ENCODE measurements at places on chromosomes 7 and 10. TPM values are rescaled to one million over a fixed set of nuclear protein-coding genes. Genes with fewer than 3 reads are reported as not detected.

TAS2R3 gene
- total RNA-seq, result 0.59 TPM

PRR15 gene
- 7.9 TPM for total RNA-seq

AGR3 gene
- total RNA-seq, result not detected

CHAT gene
- not detected for total RNA-seq

OR2A42 gene
- total RNA-seq, result not detected

JAKMIP3 gene
- total RNA-seq, result 0.84 TPM

SPDYE16 gene
- total RNA-seq, result not detected

TMEM196 gene
- 0.07 TPM for total RNA-seq

NACAD gene
- total RNA-seq, result 6.4 TPM

SORCS1 gene
- 4.9 TPM for total RNA-seq

DNA sequence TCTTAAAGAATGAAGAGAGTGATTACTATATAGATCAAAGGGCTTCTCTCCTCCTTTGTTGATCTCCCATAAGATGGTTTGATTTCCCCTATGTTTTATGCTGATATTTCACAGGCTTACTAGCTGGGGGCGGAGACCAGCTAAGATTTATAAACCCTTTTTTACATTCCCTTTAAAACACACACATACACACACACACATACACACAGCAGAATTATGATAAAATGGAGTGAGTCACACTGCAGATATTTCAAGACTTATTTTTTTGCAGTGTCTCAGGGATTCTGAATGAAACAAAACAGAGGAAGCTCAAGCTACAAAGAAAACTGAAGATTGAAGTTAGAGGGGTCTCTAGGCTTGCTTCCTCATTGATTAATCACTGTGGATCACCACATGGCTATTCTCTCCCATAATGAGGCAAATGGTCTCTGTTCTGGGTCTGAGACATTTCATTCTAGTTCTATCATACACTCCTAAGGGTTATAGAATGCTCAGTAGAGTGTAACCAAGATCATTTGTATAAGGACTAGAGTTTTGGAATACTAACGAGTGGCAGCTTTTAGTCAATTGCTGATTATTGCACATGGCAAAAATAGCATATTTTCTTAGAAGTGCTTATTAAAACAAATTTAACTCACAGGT is 18.6 kb downstream of the INA start:
- DNase-seq, result no peak

- no peak for DNase-seq
These were observed 16.8 kb upstream of the LAT2 start for GRCh38 chr7:74193054-74193453.

GRCh38 chr10:19385846-19386450 is 337.3 kb downstream of the MALRD1 start:
- DNase-seq, result no peak

DNA sequence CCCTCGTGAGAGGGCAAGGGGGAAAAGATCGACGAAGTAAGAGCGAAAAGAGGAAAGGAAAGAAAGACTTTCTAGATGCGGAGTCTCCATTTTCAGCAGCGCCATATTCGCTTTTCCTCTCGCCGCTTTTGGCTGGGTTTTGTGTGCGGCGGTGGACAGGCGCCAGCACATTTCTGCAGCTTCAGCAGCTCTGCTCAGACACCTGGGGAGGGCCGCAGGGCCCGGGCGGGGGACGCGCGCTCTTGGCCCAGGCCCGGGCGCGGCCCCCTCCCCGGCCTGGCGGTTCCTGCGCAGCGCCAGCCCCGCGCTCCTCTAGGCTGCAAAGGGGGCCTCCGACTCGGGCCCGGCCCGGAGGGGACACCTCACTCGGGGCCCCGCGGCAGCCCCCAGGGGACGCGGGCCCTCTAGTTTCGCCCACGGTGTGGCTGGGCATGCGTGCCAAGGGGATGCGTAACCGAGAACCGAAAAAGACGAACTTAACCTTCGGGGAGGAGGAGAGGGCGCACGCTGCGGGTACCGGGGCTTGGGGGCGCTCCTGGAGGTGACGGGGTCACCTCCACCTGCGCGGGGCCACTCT is 34.5 kb upstream of the EBLN1 start:
- DNase-seq, result no peak

DNA sequence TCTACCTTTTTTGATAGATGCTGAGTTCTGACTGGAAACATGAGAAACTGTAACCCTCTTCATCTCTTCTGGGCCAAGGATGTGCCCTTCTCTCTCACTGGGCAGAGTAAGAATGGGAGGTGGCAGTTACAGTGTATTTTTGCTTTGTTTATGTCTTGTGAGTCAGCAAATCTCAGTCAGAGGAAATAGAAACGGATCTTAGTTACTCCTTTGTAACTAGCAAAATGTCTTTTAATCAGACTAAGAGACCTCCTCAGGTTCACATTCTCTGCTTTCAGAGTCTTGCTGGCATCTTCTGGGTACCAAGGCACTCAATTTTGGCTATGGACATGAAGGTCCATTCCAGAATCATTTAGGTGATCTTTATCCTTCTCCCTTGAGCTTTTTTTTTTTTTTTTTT is 70.9 kb downstream of the HHEX start:
- DNase-seq, result no peak

DNA sequence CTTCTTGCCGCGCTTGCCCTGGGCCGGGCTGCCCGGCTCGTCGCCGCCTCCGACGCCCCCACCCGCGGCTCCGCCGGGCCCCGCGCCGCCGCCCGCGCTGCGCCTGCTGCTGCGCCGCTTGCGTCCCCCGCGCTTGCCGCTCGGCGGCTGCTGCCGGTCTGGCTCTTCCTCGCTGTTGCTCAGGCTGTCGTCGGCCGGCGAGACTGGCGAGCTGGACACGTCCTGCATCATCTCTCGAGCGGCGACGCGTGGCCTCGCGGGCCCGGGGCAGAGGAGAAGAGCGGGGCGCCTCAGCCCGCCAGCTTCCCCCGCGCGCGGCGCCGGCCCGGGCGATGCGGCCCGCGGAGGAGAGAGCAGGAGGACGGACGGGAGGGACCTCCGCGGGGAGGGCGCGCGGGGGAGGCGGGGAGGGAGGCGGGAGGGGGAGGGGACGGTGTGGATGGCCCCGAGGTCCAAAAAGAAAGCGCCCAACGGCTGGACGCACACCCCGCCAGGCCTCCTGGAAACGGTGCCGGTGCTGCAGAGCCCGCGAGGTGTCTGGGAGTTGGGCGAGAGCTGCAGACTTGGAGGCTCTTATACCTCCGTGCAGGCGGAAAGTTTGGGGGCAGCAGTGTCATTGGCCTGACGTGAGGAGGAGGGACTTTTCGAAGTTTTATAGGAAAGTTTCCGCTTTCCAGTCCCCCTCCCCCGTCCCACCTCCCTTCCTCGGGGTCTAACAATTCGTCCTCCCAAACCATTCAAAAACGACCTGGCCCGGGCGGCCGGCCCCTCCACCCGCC is at the start of gene TWIST1:
TSS of gene TWIST1 (minus strand) at position 546 of the 779 bp plus-strand sequence. CDS start at position 231, 315 bp downstream.
- peak; percentile 77 for DNase-seq

DNA sequence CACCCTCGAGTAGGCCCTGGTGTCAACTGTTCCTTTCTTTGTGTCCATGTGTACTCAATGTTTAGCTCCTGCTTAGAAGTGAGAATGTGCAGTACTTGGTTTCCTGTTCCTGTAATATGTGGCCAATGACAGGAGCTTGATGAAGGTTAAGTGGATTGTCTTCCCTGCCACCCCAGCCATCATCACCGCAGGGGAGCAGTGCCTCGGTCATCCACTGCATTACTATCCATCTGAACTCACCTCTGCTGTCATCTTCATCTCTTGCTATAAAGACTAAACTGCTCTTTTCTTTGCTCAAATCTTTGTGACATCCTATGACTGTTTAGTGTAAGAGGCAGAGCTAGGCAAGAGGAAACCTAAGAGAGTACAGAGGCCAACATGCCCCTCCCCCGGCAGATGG is 15.6 kb downstream of the ITIH2 start:
- DNase-seq, result no peak

DNA sequence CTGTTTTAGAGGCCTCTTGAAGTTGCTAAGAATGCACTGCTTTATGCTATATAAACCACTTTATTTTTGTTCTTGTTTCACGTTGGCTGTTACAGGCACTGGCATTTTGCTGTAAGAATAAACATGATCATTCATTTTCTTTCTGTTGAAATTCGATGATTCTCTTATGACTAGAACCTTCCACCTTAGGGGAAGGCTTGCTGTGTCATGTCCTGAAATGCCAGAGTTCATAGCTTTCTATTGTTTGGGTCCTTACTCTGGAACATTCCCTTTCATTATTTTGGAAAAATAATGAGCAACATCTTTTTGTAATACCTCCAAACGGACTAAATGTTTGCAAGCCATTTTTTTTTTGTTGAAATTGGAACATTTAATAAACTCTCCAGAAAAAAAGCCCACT is 495.1 kb upstream of the POT1 start:
- no peak for DNase-seq

DNA sequence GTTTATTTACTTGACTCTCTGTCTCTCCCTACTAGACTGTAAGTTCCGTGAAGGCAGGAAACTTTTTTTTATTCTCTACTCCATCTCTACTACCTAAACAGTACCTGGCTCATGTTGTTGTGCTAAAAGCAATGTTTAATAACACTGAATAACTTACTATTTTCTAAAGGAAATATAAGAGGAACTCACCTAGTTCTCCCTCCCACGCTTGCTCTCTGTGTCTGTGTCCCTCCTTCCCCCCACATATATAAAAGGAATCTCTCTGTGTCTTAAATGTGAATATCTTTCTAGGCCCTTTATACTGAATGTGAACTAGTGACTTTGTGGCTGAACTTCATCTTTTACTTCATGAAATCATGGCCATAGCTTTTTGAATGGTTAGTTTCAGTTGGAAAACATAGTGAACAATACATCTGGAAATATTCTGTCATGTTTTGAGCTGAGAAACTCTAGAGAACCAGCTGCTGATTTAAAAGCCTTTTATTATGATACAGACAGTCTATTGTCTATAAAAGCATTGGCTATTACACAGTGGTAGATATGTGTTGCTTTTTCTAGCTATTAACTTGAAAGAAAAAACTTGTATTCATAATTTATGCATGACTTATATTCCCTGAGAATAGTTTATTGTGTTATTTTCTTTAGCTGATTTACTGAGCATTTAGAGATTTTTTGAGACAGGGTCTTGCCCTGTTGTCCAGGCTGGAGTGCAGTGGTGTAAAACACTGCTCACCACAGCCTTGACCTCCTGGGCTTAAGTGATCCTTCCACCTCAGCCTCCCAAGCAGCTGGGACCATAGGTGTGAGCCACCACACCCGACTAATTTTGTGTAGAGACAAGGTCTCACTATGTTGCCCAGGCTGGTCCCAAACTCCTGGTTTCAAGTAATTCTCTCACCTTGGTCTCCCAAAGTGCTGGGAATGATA is 42.5 kb downstream of the VCL start:
- no peak for DNase-seq

- no peak for DNase-seq
These were observed 23.5 kb upstream of the PANK1 start for GRCh38 chr10:89668386-89669071.

GRCh38 chr7:155995183-155995612 is 182.9 kb upstream of the SHH start:
- DNase-seq, result no peak

DNA sequence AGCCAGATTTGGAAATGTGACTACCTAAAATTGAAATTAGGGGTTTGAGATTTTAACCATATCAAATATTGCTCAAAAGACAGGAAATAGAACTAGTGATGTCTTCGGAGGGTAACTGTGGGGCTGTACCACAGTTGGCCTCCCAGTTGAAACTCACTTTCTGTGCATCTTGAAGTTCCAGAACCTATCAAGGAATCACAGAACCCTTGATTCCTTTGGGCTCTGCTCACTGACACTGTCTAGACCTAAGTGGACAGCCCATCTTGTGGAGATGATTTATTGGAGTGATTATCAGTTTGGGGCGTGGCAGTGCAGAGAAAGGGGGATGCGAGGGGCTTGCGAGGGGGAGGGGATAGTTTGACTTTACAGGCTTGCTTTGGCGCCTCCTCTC is 134.2 kb upstream of the GJD4 start:
- no peak for DNase-seq

DNA sequence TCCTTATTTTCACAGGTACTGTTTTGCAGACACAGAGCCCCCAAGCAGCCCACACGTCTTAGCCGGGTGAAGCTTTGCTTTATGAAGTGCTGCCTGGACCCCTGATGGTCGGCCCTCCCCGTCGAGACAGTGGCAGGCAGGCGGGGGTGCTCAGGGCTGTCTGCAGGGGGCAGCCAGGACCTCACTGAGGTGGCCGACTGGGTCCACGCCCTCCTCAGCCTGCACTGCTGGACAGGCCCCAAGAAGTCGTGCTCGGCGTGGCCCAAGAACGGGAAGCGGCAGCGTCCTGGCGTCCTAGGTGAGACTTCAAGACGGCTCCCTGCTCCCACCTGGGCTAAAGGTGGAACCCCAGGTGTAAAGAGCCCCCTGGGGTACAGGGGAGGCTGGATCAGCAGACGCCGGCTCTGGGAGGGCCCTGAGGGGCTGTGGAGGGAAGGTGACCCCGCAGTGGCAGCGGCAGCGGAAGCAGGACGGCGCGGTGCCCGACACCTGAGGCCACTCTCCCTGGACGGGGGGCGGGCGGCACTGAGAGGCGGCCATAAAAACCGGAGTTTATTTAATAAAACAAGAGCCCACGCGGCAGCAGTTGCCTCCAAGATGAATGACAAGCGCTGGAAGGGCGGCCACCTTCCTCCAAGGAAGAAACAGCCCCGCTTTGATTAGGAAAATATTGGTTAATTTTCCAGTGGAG is 179.4 kb downstream of the ELFN1 start:
- no peak for DNase-seq

GRCh38 chr10:121594623-121595350 is 3.5 kb downstream of the FGFR2 start:
- DNase-seq, result no peak

DNA sequence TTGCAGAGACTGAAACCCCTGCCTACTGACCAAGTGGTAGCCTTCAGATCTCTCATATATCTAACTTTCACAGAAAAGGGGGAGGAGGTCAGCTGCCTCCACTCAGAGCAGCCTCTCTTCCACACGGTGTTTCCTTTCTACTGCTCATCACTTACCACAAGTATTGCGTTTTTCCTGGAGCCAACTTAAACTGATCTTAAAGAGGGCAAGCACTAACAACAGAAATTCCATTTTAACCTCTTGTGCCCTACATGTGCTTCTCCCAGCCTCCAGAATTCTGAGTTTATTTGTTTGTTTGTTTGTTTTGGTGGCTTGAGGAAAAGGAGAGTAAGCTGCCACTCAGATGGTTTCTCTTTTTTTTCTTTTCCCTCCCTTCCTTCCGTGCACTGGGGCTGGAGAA is 19.1 kb downstream of the SKIDA1 start:
- DNase-seq, result no peak

GRCh38 chr10:6108631-6109443 is 20.0 kb downstream of the RBM17 start:
- DNase-seq, result peak; percentile 49

DNA sequence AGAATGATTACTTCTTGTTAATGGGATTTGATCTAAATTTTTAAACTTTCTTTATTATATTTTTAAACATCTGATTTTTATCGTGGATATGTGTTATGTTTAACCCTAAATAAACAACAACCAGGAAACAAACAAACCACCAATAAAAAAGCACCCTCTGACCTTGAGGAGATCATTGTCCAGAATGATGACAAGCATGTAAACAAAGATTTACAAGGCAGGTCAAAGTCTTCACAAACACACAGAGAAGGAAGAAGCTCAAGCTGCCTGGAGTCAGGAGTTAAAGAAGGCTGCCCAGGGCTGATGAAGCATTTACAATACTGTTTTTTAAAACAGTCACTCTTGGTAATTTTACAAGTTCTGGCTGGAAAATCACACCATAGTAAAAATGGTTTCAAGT is 31.0 kb upstream of the EGFR start:
- DNase-seq, result no peak

- DNase-seq, result no peak
These were observed 100.4 kb upstream of the PDLIM1 start for GRCh38 chr10:95391164-95391563.

GRCh38 chr7:105006367-105007136 is 7.5 kb upstream of the KMT2E start:
- DNase-seq, result no peak

All from H1 (cell line).